GM10248 (cell line): ENCODE measurements at places on chromosomes 1 and 21.

- DNase-seq = no peak
Measured at GRCh38 chr1:211066781-211067384, 67.1 kb downstream of the KCNH1 start.

GRCh38 chr1:56464294-56464693, 115.1 kb downstream of the PLPP3 start:
- DNase-seq = no peak

GRCh38 chr1:183586926-183587325, 3.3 kb downstream of the NCF2 start:
- DNase-seq = no peak

DNA sequence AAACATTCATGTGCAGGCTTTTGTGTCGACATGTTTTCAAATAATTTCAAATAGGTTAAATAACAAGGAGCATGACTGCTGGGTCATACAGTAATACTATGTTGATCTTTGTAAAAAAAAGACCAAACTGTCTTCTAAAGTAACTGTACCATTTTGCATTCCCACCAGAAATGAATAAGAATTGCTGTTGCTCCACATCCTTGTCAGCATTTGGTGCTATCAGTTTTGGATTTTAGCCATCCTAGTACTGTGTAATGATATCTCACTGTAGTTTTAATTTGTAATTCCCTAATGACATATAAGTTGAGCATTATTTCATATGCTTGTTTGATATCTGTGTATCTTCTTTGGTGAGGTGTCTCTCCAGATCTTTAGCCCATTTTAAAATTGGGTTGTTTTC, 11.6 kb downstream of the UROD start:
- DNase-seq = no peak

- no peak for DNase-seq
Measured at GRCh38 chr21:34031835-34032370, 41.5 kb upstream of the MRPS6 start.

DNA sequence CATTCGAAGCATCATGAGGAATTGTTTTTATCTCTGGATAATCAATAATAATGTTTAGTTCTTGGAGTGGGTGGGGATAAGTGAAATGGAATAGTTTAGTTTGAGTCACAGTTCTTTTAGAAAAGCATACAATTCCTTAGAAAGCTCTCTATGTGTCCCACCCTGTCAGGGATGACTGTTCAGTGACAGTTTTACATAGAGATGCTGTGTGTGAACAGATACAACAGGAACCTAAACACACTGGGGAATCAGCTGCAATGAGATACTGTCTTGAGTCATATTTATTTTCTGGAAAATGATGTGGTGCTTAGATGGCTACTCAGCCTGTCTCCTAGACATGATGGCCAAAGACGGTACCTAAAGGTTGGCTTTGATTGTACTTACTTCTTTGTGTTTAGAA, 25.7 kb upstream of the CCDC190 start:
- DNase-seq = no peak

GRCh38 chr1:171252482-171252881, 4.2 kb downstream of the FMO1 start:
- DNase-seq = peak; percentile 46

DNA sequence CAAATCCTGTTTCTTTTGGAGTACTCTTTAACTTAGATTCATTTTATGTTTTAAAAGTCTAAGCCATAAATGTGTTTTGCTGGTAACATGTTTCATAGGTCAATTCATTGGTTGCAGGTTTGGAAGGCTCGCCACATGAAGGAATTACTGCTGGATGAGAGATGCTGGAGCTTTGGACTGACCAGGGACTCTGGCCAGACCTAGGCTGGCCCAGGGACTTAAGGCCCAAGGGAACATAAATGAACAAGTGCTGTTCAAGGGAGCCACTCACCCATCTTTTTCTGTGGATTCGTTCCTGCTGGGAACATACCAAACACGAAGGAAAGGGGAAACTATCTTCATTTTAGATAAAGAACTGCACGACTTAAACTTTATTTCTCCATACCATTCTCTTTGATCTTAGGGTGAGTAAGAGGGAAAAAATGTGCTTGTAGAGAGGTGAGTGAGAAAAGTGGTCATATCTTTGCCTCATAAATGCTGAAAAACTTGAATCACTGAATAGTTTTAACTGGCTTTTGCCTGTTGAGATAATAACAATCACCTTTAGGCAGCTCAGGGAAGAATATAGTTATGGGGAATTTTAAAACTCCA, 15.3 kb upstream of the SHCBP1L start:
- no peak for DNase-seq

GRCh38 chr1:153661111-153661708, 2.7 kb downstream of the SNAPIN start:
- no peak for DNase-seq

GRCh38 chr1:204647114-204647804, 38.3 kb downstream of the LRRN2 start:
- DNase-seq = peak; percentile 68

DNA sequence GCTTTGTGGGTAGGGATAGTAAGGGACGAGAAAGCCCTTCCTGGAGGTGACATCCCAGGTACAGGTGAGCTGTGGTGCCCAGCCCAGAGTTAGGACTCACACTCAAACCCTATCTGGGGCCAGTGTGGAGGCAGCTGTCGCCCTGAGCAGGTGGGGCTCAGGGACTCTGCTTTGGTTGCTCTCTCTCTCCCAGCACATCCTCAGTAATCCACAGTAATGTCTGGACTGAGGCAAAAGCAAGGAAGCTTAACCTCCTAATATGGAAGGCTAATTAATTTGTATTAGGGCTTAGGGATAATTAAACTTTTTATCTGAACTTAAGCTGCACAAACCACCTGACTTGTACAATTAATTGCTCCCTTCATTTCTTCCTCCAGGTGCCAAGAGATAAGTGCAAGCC, 38.2 kb downstream of the DDX20 start:
- DNase-seq = no peak

DNA sequence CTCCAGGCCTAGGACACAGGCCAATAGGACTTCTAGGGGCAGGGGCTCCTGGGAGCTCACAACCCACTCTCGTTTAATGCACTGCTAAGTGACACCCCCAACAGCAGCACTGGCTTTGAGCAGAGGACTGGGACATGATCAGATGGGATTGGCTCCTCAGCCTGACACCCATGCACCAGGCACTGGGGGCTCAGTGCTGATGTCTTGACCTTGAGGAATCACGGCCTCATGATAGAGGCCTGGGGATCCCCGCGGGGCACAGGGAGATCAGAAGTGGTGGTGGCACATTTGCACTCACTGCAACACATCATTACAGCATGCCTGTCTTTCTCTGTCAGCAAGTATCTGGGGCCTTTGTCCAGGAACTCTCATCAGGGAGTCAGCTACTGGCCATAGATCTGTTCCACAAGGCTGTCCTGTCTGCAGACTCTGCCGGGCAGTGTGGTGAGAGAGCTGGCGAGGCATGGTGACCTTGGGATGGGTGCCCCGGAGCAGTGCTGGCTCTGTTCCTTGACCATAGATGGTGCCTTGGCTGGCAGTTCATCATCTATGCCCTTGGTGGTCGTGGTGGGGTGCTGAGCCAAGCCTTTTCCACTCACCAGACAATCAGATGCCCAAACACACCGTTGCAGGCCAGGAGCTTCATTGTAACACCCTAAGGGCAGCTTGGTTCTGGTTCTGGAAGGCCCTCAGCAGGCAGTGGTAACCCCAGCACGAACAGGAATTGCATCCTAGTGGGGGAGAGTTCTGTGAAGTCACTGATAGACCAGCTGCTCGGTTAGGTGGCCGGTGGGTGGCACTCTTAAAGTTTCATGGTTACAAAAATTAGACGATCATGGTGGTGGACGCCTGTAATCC, 22.2 kb upstream of the PARP1 start:
- DNase-seq = no peak

- no peak for DNase-seq
Measured at GRCh38 chr1:115593365-115594259, 48.2 kb upstream of the VANGL1 start.

GRCh38 chr1:121483961-121484424, 299.2 kb downstream of the SRGAP2C start:
- no peak for DNase-seq

DNA sequence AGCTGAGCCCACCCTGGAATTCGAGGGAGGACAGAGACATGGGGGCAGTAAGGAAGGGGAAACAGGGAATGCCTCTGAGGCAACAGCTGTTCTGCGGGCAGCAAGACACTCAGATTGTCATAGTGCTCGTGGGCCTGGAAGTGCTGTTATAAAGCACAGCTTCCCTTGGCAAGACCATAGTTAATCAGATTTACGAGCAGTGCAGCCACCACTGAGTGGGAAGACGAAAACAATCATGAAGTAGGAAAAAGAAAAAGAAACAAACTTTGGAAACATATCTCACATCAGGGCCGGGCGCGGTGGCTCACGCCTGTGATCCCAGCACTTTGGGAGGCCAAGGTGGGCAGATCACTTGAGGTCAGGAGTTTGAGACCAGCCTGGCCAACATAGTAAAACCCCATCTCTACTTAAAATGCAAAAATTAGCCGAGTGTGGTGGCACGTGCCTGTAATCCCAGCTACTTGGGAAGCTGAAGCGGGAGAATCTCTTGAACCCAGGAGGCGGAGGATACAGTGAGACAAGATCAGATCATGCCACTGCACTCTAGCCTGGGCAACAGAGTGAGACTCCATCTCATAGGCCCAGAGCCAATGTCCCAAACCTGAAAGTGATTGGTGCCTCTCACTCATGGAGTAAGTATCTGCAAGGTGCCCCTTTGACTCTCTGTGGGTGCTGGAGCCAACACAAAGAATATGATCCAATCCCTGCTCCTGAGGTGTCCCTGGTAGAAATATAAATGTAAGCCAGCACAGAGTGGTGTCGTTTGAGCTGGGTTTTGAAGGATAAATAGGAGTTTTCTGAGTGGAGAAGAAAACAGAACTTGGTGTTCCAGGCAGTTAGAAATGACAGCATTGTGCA, 55.6 kb upstream of the GPR153 start:
- no peak for DNase-seq

- DNase-seq = no peak
Measured at GRCh38 chr1:221159608-221160007, 280.4 kb downstream of the HLX start.

DNA sequence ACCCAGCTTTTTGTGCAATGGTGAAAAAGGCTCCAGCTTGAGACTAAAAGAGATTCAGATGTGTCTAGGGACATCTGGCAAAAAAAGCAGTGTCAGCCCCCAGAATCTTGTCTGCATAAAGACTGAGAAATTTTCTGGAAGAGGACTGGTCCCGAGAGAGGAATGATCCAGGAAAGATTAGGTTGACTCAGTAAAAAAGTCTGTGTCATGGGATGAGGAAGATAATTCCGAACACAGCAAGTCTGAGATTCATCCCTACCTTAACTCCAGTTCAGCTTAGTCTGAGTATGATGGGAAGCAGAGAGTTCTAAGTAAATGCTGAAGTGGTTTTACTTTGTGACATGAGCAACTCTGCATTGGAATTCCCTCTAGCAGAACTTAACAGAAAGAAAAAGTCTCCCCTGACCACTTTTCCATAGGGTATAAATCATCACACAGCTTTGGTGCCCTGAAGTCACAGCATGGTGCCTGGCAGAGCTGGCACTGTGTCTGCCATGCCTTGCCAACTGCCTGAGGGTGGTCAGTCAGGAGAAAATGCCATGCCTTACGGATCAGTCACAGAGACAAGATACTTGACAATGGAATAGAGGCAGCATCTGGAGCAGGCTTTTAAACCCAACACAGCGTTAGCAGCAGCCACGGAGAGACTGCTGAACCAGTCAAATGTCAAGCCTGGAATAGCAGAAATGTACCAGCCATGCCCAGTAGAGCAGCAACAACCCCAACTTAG, 153.4 kb downstream of the ZC3H11B start:
- no peak for DNase-seq

DNA sequence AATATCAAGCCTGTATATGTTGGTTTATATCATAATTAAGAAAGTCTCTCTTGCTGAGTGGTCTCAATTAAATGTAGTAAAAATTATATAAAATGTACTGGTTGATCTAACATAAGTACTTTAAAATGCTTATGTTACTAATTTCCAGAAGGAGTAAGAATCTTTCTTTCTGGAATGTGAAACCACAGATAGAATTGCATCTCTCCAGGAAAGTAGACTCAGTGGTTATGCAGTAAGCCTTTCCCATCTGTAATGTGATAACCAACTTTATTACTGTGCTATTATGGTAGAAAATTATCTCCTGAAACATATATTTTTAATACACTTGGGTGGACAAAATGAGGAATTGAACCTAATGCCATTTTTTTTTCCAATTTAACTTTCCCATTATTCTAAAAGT, 8.9 kb upstream of the RALGPS2 start:
- no peak for DNase-seq

DNA sequence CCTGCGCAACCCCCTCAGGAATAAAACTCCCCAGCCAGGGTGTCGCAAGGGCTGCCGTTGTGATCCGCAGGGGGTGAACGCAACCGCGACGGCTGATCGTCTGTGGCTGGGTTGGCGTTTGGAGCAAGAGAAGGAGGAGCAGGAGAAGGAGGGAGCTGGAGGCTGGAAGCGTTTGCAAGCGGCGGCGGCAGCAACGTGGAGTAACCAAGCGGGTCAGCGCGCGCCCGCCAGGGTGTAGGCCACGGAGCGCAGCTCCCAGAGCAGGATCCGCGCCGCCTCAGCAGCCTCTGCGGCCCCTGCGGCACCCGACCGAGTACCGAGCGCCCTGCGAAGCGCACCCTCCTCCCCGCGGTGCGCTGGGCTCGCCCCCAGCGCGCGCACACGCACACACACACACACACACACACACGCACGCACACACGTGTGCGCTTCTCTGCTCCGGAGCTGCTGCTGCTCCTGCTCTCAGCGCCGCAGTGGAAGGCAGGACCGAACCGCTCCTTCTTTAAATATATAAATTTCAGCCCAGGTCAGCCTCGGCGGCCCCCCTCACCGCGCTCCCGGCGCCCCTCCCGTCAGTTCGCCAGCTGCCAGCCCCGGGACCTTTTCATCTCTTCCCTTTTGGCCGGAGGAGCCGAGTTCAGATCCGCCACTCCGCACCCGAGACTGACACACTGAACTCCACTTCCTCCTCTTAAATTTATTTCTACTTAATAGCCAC, 696 bp downstream of the TGFB2 start:
- DNase-seq = peak; percentile 58

DNA sequence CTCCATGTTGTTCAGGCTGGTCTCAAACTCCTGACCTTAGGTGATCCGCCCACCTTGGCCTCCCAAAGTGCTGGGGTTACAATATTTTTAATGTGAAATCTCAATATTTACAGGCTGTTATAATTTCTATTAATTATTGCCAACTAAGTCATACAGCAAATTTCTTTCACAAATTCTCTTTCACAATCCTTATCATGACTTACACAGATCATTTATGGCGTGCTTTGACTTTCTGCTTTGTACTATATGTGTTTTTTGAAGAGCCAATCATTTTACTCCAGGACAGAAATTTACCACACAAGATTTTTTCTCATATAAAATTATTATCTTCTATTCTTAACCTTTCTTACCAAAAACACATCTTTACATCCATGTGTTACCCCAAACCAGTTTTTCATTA, 1729.9 kb downstream of the NCAM2 start:
- no peak for DNase-seq

- DNase-seq = peak; percentile 15
Measured at GRCh38 chr1:86703696-86704457, 499 bp upstream of the SH3GLB1 start.
